ENCODE measurements at places on chromosomes 1 and 21.

DNA sequence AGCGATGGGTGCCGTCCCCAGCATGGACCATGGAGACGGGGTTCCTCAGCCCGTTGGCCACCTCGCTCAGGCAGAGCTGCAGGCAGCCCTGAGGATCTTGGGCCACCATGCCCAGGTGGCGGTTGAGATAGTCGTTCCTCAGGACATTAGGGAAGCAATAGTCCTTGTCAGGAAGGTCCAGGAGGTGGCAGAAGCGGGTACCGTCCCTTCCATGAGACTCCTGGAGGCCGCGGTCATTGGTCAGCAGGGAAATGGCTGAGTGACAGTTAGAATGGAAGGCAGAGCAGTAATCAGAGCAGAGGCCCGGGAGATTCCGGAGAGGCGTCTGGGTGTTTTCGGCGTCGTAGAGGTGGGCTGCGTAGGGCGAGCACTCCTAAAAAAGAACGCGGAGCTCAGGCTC lies 4.1 kb downstream of the HHIPL2 start:
- DNase-seq = no peak

GRCh38 chr21:42108554-42109340 lies 37.6 kb downstream of the UMODL1 start:
- no peak for DNase-seq

DNA sequence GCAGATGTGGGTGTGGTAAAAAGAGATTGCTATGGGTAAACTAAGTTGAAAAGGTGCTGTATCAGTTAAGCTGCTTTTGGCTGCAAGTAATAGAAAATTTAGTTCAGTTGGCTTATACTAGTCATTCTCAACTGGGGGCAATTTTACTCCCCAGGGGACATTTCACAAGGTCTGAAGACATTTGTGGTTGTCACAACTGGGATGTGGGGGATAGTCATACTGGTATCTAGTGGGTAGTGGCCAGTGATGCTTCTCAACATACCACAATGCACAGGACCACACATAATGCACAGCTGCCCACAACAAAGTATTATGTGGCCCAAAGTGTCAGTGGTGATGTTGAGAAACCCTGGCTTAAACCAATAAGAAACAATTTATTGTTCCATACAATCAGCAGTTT lies 31.4 kb downstream of the SERTAD4 start:
- no peak for DNase-seq

GRCh38 chr1:201763455-201764140 lies 65.4 kb upstream of the IPO9 start:
- no peak for DNase-seq

GRCh38 chr1:109249654-109250401 lies 489 bp downstream of the CELSR2 start:
- no peak for DNase-seq

GRCh38 chr1:8189931-8190483 lies 127.9 kb upstream of the SLC45A1 start:
- no peak for DNase-seq

DNA sequence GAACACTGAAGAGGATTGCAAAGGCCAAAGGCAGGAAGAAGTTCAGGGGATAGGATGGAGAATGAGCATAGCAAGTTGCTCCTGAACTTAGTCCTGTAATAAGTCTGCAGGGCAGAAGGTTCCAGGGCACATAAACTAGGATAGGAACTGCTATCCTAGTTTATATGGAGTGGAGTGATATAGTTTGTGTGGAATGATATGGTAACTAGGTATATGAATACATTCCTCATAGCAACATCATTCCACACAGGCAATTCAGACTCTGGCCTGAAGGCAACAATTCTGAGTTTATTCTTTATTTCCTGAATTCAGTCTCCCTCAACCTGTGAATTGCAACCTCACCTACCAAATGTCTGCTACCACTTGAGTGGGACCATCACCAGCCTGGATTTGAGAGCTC lies 154.9 kb upstream of the GREM2 start:
- DNase-seq = no peak

DNA sequence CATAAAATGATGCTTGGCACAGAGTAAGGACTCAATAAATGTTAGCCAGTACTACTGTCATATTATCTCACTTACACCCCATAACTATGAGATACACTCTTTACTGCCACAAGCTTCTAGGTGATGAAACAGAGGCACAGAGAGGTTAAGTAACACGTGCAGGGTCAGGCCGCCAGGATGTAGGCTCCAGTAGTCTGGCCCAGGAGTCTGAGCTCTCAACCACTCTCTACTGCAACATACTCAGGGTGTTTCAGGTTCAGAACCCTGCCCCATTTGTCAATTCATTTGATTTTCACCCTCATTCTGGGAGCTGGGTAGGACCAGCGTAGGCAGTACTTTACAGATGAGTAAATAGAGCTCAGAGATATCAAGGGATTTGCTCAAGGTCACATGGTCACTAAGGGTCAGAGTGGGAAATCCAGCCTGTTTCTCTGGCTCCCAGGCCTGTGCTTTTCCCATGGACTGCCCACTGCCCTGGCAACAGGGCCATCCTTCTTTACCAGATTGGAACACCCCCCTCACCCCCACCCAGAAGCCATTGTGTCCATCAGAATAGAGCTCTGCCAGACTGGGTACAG lies 21.2 kb downstream of the IQGAP3 start:
- DNase-seq = no peak

- DNase-seq = no peak
Measured at GRCh38 chr1:171161431-171161830, 23.7 kb upstream of the FMO2 start.

DNA sequence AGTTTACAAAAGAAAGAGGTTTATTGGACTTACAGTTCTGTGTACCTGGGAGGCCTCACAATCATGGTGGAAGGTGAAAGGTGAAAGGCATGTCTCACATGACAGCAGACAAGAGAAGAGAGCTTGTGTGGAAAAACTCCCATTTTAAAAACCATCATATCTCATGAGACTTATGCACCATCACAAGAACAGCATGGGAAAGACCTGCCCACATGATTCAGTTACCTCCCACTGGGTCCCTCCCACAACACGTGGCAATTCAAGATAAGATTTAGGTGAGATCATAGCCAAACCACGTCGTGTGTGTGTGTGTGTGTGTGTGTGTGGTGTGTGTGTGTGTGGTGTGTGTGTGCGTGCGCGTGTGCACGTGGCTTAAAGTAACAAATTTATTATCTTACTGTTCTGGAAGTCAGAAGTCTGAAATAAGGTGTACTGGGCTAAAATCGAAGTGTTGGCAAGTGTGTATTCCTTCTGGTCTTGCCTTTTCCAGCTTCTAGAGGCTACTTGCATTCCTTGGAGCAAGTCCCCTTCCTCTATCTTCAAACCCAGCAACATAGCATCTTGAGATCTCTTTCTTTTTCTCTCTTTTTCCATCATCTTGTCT lies 48.1 kb upstream of the MPC2 start:
- no peak for DNase-seq

GRCh38 chr1:39829791-39830533 lies 41.3 kb upstream of the BMP8B start:
- DNase-seq = no peak

GRCh38 chr1:51549016-51549619 lies 30.1 kb upstream of the EPS15 start:
- DNase-seq = no peak

DNA sequence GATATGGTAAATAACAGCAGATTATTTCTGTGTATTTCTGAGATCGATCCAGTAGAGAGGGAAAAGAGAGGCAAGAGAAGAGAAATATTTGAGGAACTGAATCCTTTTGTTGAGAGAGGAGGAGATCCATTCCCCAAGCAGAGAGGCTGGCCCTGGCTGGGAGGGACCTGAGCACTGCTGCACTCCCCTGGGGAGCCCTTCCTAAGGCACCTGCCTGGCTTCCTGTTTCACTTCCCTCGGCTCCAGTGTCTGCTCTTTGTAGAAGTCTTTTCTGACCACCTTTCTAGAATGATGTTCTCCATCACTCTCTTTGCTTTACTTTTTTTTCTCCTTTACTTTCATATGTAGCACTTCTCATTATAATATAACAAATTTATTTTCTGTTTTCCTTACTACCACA lies 42.3 kb upstream of the SLC6A9 start:
- DNase-seq = no peak

- no peak for DNase-seq
Measured at GRCh38 chr1:188386161-188386560, 1557.4 kb downstream of the PLA2G4A start.

DNA sequence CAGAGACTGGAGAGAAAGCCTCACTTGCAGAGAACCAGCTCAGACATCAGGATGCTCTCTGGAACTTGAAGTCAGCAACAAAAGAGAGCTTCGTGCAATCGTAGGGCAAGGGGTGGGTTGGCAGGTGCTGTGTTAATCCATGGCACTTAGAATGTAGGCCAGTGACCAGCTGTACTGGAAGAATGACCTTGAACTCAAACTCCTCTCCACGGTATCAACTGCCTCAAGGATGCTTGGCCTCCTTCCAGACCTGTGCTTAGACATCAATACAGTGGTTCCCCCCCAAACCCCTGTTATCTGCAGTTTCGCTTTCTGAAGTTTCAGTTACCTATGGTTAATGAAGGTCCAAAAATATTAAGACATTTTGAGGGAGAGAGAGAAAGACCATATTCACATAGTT lies 6.5 kb downstream of the KANK4 start:
- no peak for DNase-seq

DNA sequence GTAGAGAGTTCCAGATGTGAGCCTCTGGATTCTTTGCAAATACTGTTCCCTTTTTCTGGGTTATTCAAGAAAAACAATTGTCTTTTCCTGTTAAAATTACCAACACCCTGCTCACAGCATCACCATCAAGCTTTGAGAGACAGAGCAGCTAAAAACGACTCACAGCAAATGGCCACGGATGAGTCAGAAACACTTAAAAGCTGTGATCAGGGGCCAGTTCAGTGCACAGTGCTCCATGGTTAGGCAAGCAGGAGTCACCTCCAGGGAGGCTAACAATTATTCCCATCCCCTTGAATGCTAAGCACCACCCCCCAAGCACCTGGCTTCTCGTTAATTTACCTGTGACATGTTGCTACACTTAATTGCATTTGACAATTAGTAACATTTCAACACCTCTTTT lies 128.4 kb upstream of the CAMK1G start:
- DNase-seq = no peak

GRCh38 chr1:239840790-239841189 lies 250.9 kb upstream of the FMN2 start:
- DNase-seq = no peak

GRCh38 chr1:228767636-228768354 lies 32.5 kb downstream of the RHOU start:
- DNase-seq = no peak

- DNase-seq = no peak
Measured at GRCh38 chr1:7470904-7471638, 300.0 kb upstream of the VAMP3 start.

DNA sequence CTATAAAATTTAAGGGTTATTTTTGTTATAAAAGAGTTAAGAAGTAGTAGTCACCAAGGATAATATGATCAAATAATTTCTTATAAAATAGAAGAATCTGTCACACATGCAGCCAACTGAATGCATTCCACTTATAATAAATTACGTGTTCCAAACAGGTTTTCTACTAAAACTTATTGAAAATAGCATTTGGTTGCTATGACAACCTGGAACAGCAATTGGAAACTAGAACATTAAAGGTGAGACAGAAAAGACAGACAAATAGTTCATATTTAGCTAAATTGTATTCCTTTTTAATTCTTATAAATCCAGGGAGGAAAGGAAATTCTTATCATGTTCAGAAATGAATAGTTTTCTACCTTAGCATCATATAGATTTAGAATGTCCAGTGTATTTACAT lies 9.1 kb upstream of the CHODL start:
- DNase-seq = no peak

- DNase-seq = no peak
Measured at GRCh38 chr1:206628916-206629315, 6.4 kb upstream of the DYRK3 start.

DNA sequence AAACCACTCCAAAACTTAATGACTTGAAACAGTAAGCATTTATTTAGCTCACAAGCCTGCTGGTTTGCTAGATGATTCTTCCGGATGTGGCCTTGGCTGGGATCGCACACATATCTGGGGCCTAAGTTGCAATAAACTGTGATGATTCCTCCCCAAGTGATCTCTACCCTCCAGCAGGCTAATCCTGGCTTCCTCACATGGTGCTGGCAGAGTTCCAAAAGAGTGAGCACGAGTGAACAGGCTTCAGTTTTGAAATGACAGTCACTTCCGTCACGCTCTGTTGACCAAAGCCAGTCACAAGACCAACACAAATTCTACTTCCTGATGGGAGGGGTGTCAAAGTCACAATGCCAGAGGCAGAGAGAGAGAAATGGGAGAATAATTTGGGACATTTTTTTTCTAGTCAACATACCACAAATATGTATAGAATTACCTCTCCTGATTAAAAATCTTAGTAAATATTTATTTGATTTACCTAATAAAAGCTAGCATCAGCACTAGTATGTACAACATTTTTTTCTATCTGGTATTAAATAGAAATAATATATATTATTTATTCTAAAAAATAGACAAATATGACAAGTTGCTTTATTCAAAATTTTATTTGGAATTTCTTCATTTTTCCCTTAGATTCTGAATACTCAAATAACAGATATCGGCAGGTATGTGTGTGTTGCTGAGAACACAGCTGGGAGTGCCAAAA lies 292.7 kb downstream of the TPR start:
- DNase-seq = no peak

GRCh38 chr1:44212355-44213221 lies 683 bp upstream of the DMAP1 start:
- no peak for DNase-seq

DNA sequence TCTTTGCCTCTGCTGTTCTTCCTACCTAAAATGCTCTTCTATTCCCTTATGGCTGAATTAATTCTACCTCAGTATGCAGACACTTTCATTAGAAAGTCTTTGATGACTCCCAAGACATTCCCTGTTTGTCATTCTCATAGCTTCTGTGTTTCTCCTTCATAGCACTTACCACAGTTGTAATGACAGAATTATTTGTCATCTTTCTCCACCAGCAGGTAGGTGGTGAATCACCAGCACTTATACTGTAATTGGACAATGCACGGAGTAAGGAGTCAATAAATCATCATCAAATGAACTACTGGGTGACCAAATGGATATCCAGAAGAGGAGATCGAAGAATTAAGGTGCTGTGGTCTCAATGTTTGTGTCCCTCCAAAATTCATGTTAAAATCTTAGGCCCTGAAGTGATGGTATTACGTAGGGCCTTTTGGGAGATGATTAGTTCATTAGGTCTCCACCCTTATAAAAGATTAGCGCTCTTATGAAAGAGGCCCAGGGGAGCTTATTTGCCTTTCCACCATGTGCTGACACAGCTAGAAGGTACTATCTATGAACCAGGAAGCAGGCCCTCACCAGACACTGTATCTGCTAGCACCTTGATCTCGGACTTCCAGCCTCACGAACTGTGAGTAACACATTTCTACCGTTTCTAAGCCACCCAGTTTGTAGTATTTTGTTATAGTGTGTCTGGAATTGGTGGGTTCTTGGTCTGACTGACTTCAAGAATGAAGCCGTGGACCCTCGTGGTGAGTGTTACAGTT lies 2.4 kb upstream of the CCT8 start:
- DNase-seq = no peak
